ENCODE measurements at places on chromosomes 3 and 15.

- no peak for DNase-seq
These were observed 178.5 kb downstream of the SMAD6 start for GRCh38 chr15:66880380-66881155.

GRCh38 chr3:159417761-159418160 lies 570.9 kb upstream of the IL12A start:
- DNase-seq, result no peak

DNA sequence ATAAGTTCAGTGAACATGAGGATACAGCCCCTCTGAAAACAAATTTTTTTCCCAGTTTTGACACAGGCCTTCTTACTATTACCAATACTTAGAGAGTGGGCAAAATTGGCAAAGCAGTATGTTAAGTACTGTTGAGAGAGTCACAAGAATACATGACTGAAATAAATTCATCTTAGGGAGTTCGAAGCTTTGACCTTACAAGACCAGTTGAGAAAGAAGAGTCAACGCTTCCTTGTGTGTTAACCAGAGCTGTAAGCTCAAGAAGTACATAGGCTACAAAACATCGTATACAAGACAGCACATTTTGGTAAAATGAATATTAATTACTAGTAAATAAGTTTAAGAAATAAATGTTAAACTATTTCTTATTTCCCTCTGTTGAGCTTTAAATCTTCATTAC lies 164.4 kb upstream of the RORA start:
- DNase-seq, result no peak

- peak; percentile 64 for DNase-seq
These were observed 190.5 kb upstream of the CMC1 start for GRCh38 chr3:28050885-28051284.

- no peak for DNase-seq
These were observed 44.7 kb downstream of the ATP11B start for GRCh38 chr3:182837855-182838454.
